ENCODE measurements at places on chromosomes 7 and 10. TPM values are rescaled to one million over a fixed set of nuclear protein-coding genes. Genes with fewer than 3 reads are reported as not detected.

DNA sequence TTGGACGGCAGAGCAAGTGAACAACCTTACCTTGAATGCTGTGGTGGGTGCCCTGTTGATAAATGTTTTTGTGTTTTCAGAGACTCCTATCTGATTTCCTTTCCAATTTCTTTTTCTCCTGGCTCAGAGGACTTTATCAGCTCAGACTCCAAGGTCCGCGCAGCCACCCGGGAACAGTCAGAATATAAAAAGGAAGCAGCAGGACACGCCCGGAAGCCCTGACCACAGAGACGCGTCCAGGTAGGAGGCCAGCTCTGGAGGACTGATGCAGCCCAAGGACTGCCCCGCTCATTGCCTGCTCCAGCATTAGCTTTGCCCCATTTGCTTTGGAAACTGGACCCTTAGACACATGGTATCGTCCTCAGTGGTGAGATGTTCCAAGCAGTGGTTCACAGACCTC lies 61.3 kb downstream of the TACC2 start:
- H3K4me3 ChIP-seq = no peak overlapping the region
- peaks cover 37% of the 10 kb centered on the region for H3K4me1 ChIP-seq
- H3K27me3 ChIP-seq = no peaks in the 10 kb centered on the region

DNA sequence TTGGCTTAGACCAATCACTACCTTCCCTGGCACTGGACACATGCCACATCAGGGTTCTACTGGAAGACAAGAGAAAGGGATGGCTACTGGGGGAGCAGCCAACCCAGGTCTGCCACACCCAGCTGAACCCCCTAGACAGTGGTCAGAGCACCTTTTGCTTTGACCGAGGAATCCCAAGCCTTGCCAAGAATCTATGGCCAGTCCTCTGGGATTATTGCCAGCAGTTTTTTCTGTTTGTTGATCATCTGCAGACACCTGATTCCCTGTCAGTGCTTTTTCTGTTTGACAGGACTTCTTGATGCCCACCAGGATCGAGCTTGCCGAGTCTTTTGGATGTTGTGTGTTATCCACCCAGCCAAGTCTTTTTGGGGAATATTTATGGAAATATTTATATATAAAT lies 476.2 kb upstream of the GALNT17 start:
- no peak overlapping the region for H3K4me3 ChIP-seq
- H3K27me3 ChIP-seq = no peaks in the 10 kb centered on the region
- H3K27ac ChIP-seq = no peak overlapping the region
- no peaks in the 10 kb centered on the region for H3K36me3 ChIP-seq
- DNase-seq = no peak
- H3K4me1 ChIP-seq = peaks cover 7% of the 10 kb centered on the region

- H3K27ac ChIP-seq = no peak overlapping the region
- H3K27me3 ChIP-seq = no peaks in the 10 kb centered on the region
- no peaks in the 10 kb centered on the region for H3K36me3 ChIP-seq
- H3K4me3 ChIP-seq = no peak overlapping the region
- no peaks in the 10 kb centered on the region for H3K4me1 ChIP-seq
- DNase-seq = no peak
Measured at GRCh38 chr7:121798896-121799295, 74.1 kb upstream of the PTPRZ1 start.

Gene SFTPA2
- not detected for total RNA-seq

Gene HHEX
- 6.3 TPM for total RNA-seq

Gene SLC29A4
- total RNA-seq = 2.1 TPM

DNA sequence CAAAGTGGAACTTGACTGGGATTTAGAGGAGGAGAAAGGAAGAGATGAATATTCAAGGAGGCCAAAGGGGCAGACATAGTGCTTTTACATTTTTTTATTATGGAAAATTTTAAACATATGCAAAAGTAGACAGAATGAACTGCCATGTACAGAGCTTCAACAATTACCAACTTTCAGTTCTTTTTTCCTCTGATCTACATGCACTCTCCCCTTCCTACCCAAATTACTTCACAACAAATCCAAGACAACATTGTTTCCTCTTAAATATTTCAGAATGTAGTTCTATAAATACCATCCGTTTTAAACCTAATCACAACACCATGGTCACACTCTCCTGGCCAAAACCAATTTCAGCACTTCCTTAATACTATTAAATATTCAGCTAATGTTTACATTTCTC lies 83.5 kb upstream of the FZD1 start:
- H3K4me3 ChIP-seq = no peak overlapping the region
- H3K4me1 ChIP-seq = no peaks in the 10 kb centered on the region
- no peak overlapping the region for H3K27ac ChIP-seq
- no peaks in the 10 kb centered on the region for H3K27me3 ChIP-seq
- no peaks in the 10 kb centered on the region for H3K36me3 ChIP-seq

DNA sequence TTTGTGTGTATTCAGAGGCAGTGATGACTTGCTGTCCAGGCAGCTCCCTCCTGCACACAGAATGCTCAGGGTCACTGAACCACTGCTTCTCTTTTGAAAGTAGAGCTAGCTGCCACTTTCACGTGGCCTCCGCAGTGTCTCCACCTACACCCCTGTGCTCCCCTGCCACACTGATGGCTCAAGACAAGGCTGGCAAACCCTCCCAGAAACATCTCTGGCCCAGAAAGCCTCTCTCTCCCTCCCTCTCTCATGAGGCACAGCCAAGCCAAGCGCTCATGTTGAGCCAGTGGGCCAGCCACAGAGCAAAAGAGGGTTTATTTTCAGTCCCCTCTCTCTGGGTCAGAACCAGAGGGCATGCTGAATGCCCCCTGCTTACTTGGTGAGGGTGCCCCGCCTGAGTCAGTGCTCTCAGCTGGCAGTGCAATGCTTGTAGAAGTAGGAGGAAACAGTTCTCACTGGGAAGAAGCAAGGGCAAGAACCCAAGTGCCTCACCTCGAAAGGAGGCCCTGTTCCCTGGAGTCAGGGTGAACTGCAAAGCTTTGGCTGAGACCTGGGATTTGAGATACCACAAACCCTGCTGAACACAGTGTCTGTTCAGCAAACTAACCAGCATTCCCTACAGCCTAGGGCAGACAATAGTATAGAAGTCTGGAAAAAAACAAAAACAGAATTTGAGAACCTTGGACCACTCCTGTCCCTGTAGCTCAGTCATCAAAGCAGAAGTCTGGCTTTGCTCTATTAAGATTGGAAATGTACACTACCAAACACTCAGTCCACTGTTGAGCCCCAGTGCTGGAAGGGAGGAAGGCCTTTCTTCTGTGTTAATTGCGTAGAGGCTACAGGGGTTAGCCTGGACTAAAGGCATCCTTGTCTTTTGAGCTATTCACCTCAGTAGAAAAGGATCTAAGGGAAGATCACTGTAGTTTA lies 15.8 kb downstream of the SCD start:
- no peak overlapping the region for H3K4me3 ChIP-seq
- H3K27me3 ChIP-seq = no peaks in the 10 kb centered on the region
- no peaks in the 10 kb centered on the region for H3K36me3 ChIP-seq
- peaks cover 23% of the 10 kb centered on the region for H3K4me1 ChIP-seq
- no peak for DNase-seq
- H3K27ac ChIP-seq = no peak overlapping the region

Measured in heart left ventricle (tissue), 16 donors.